K562 (cell line): ENCODE measurements at places on chromosomes 1 and 21.
A peak's percentile ranks its signal among the peaks of the same experiment; 100 is the strongest.

DNA sequence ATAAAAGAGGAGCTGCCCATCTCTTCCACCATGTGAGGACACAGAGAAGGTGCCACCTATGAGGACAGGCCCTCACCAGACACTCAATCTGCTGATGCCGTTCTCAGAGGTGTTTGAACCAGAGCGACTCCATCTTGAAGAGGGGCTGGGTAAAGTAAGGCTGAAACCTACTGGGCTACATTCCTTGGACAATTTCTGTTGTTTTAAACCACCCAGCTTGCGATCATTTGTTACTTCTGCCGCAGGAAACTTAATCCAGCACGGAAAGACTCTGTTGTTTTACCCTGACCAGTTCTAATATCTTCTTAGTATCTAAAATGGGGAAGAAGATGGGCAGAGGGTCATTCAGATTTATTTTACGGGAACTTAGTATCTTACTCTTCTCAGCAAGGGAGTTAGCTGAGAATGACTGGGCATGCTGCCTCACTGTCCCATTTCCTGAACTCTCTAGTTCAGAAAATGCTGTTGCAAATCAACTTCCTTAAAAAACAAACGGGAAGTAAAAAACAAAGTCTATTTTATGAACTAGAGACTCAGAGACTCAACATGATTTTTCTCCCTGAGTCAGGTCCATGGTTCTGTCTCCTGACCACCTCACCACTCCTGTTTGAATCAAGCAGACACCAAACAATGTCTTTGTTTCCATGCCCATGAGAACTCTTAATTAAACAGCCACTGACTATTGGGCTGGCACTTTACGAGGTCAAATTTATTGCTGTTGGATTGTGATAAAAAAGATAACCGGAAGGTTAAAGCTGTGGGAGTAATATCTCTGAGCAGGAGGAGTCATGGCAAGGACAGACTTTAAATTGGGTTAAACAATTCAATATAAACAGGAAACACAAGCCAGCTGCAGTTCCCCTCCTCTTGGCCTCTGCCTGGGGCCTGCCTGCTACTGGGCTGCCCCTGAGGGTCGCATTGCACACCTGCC is 23.8 kb upstream of the IFNAR1 start:
- DNase-seq: peak; percentile 28

- DNase-seq: peak; percentile 94
Measured at GRCh38 chr1:211579440-211580302, 710 bp upstream of the SLC30A1 start.

- DNase-seq: no peak
Measured at GRCh38 chr1:21622466-21623315, 46.5 kb downstream of the RAP1GAP start.

DNA sequence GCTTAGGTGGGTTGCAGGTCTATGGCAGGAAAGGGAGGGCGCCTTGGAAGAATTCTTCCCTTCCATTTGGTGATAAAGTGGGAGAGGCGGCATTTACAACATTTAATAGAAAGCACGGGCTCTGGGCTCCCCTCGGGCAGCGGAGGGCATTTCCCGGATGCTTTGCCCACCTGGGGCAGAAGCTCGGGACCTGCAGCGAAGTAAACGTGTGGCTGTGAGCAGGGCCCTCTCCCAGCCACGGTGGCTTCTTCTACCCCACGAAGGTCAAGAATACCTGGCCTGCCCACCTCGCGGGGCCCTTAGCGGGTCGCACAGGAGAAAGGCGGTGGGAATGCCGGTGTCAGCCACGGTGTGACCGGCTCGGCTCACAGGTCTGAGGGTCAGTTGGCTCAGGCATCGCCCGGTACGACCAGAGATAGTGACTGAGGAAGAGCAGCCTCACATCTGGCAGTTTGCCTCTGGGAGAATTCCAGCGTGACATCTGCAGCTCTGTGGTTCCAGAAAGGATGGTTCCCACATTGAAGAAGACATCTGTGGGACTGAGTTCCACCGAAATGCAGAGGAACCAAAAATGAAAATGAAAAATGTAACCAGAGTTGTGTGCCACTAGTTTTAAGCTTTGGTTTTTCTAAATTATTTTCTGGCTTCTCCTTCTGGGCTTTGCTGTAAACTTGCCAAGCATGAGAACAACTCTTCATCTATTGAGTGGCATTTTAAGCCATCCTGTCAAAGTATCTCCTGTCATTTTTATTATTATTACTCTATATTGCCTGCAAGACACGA is 720 bp upstream of the F3 start:
- no peak for DNase-seq

DNA sequence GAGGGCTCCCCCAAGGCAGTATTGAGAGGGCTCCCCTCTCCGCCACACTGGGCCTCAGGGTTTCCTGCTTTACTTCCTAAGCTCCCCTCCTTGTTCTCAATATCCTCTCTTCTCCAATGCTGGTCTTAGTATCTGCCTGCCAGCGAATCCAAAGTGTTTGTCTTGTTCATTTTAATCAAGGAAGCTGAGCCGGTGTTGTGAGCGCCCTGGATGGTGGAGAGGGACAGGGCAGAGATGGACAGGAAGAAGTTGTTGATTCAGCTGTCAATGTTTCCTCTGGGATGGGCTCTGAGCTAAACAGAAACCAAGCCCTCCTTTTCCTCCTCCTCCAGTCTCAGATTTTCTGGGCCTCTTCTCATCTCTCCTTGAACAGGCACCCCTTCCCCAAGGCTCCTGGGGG is 5.4 kb downstream of the OLFML3 start:
- DNase-seq: no peak

GRCh38 chr1:183029591-183030000 is 6.4 kb downstream of the LAMC1 start:
- DNase-seq: no peak

GRCh38 chr1:19388980-19389379 is 76.9 kb downstream of the SLC66A1 start:
- no peak for DNase-seq

DNA sequence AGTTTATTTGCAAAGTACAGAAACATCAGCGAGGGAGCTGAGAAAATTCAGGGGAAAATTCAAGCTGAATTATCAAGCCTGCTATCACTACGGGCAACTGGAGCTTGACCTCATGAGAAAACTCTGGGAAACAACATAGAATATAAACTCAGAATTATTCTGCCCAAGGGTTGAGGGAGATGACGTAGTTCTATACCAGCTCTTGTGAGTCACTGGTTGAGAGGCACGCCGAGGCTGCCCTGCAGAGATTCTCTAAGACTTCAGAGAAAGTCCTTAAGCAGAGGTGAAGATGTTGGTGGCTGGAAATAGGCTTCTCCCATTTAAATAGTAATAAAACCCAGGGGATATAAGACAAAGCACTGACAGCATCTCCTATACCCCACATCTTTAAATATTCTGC is 12.3 kb downstream of the SYDE2 start:
- DNase-seq: no peak

DNA sequence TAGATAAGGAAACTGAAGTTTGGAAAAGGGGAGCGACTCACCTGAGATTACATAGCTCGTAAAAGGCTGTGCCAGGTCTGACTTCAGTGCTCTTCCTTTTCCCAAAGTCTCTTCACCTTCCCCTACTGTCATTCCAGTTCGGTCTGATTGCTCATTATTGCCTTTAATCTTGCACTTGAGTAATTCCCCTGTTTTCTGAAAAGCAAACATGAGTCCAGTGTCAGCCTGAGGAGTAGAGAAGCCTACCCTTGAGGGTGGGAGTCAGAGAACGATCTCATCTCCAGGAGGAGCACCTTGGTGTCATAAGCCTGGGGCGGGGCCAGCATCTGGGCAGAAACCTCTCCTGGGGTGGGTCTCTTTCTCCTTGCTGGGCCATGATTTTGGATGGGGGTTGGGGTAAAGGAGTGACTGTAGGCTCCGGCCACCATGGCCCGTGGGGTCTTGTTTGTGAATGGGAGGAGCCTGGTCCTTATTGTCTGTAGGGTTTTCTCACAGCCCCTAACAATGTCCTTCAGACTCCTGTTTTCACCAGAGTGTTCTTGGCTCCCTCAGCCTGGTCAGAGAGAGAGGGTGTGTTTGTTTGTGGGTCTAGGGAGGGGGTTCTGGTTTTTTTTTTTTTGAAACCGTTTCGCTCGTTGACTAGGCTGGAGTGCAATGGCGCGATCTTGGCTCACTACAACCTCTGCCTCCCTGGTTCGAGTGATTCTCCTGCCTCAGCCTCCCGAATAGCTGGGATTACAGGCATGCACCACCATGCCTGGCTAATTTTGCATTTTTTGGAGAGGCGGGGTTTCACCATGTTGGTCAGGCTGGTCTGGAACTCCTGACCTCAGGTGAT is 6.0 kb downstream of the VANGL2 start:
- no peak for DNase-seq

- no peak for DNase-seq
Measured at GRCh38 chr1:4139646-4140045, 239.6 kb upstream of the C1orf174 start.

DNA sequence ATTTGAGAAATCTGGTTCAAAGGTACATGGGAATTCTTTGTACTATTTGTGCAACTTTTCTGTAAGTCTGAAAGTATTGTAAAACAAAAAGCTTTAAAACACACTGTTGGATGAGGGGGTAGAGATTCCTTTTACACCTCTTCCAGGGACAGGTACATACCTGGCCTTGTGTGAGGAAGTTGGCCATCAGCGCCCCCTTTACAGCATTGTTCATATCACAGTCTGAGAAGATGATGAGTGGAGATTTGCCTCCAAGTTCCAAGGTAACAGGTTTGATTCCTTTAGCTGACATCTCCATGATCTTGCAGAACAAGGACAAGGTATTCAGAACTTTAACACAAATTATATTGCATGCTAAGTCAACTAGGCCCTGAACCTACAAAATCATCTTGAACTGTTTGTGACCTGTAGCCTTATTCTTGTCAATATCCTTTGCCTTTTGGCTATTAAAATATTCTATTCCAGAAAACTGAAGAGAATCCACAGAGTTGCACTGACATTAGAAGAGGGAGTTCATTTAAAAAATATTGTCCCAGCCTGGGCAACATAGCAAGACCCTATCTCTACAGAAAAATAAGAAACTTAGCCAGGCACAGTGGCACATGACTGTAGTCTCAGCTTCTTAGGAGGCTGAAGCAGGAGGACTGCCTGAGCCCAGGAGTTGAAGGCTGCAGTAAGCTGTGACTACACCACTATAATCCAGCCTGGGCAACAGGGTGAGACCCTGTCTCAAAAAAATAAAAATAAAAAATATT is 18.9 kb downstream of the ALDH9A1 start:
- DNase-seq: no peak

DNA sequence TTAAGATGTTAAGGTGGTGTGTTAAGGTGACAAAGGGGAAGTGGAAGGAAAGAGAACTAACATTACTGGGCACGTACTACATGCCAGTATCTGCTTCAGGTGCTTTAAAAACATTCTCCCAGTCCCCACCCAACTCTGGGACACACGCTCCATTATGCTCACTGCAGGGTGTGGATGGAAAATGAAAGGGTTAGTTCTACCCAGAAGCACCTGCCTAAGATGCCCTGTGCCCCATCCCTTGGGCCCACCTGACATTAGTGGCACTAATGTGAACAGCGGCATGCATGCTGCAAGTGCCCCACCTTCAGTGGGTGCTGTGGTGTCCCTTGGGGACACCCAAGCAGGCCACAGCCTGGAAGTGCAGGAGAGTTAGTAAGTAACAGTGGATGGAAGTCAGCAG is 82.9 kb upstream of the CXADR start:
- no peak for DNase-seq

- no peak for DNase-seq
Measured at GRCh38 chr1:100585786-100586185, 47.8 kb downstream of the GPR88 start.

DNA sequence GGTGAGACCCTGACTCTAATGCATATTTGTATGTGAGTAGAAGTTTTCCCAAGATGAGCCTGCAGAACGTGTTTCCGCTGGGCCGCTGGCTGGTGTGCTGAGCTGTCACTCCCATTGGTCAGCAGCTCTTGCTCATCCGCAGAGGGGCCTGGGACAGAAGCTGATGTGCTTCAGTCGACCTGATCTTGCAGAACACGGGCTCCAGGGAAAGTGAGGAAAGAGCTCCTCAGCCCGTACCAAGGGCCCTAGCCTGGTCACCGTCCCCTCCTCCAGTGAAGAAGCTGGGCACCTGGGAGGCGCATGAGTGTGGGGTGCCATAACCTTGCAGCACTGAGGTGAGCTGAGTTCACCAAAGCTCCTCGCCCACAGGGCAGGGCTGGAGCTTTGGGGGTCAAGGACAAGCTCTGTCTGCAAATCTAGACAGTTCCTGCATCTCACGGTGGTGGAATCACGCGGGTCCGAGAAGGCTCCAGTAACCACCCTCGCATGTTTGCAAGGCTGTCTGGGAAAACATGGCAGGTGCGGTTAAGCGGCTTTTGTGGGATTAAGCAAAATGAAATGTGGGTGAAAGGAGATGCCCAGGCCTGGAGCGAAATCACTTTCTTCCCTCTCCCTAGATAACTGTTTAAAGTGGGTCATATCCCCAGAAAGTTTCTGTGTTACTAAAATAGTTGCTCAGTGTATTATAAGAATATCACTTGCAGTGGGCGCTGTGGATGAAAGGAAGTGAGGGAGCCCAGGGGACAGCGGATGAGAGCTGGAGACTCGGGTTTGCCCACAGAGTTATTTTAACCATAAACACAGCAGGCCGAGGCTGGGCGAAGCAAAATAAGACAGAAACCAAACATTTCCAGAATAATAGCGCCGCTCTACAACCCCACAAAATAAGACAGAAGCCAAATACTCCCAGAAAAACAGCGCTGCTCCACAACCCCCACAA is 33.1 kb upstream of the LRRC3 start:
- no peak for DNase-seq

- peak; percentile 72 for DNase-seq
Measured at GRCh38 chr1:40450495-40451237, 390 bp downstream of the ZFP69B start.

- DNase-seq: peak; percentile 96
Measured at GRCh38 chr1:958823-959730, at the start of gene NOC2L. Gene NOC2L, minus strand, starts transcription at chr1:959256. Its CDS starts 16 bp downstream, at chr1:959240.

GRCh38 chr21:29242201-29242600 is 56.5 kb upstream of the BACH1 start:
- DNase-seq: no peak

GRCh38 chr21:42304556-42305454 is 10.4 kb downstream of the TFF3 start:
- DNase-seq: no peak

DNA sequence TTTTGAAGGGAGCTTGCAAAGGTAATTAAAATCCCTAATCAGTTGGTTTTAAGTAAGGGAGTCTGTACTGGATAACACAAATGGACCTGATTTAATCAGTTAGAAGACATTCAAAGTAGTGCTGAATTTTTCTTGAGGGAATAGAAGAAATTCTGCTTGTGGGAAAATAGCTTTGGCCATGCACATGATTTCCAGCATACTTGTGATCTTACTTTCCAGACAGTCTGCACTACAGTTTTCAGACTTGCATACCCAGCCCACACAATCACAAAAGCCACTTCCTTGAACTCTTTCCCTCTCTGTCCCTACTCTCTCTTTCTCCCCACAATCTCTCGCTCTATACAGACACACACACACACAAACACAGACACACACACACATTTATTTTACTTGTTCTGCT is 852.1 kb downstream of the PLA2G4A start:
- no peak for DNase-seq

- DNase-seq: no peak
Measured at GRCh38 chr1:67342076-67342890, 34.6 kb downstream of the IL12RB2 start.

DNA sequence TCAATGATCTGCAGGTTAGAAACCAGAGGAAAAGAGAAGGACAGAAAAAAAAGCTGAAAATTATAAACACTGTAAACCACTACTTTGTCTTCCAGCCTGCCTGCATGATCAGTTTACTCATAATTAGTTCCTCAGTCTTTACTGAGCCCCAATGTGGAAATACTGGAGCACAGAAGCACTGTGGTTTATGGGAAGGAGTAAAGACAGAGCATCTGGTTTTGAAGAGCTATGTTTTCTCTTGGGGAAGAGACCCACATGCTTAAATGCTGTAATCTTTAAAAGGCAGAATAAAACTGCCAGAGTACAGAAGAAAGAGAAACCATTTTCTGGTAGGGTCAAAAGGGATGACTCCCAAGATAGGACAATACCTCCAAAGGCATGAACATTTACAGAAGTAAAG is 159.0 kb upstream of the ZNHIT6 start:
- DNase-seq: no peak
